ENCODE measurements at places on chromosomes 2 and 18. TPM values are rescaled to one million over a fixed set of nuclear protein-coding genes. Genes with fewer than 3 reads are reported as not detected.

FAM228B gene
- 25.1 TPM for total RNA-seq

KCNS3 gene
- total RNA-seq: not detected

TRIM43 gene
- total RNA-seq: not detected

GRCh38 chr2:120869730-120870466, 134.2 kb downstream of the GLI2 start:
- H3K27me3 ChIP-seq: peaks cover 33% of the 10 kb centered on the region
- no peak overlapping the region for H3K4me3 ChIP-seq
- peaks cover 11% of the 10 kb centered on the region for H3K4me1 ChIP-seq
- H3K27ac ChIP-seq: no peak overlapping the region
- no peaks in the 10 kb centered on the region for H3K36me3 ChIP-seq
- no peak for DNase-seq

C1GALT1C1L gene
- 0.33 TPM for total RNA-seq

- H3K27me3 ChIP-seq: no peaks in the 10 kb centered on the region
- H3K4me3 ChIP-seq: no peak overlapping the region
- DNase-seq: no peak
- no peak overlapping the region for H3K27ac ChIP-seq
These were observed 96.3 kb upstream of the TANK start for GRCh38 chr2:161063946-161064306.

RGPD3 gene
- total RNA-seq: 0.16 TPM

DNA sequence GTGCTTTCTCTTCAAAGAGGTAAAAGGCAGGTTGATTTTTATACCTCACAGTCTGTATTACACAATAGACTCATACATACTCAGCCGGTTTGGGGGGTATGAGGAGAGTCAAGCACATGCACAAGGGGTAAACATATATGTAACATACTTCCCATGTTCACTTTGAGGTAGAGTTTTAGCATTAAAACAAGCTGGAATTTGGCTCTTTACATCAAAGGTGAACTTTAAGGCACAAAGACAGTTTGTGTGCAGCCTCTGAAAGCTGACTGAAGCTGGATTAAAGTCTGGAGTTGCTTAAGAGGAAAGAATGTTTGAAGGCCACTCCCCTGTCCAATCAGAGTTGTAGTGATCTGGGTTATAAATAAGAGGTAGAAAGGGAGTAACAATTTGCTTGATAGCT, 282.0 kb downstream of the DPP10 start:
- no peak overlapping the region for H3K27ac ChIP-seq
- H3K27me3 ChIP-seq: no peaks in the 10 kb centered on the region
- no peaks in the 10 kb centered on the region for H3K4me1 ChIP-seq
- no peaks in the 10 kb centered on the region for H3K36me3 ChIP-seq
- H3K4me3 ChIP-seq: no peak overlapping the region

GRCh38 chr2:223122781-223123180, 70.8 kb downstream of the KCNE4 start:
- H3K4me1 ChIP-seq: no peaks in the 10 kb centered on the region
- no peak for DNase-seq
- no peaks in the 10 kb centered on the region for H3K36me3 ChIP-seq

DNA sequence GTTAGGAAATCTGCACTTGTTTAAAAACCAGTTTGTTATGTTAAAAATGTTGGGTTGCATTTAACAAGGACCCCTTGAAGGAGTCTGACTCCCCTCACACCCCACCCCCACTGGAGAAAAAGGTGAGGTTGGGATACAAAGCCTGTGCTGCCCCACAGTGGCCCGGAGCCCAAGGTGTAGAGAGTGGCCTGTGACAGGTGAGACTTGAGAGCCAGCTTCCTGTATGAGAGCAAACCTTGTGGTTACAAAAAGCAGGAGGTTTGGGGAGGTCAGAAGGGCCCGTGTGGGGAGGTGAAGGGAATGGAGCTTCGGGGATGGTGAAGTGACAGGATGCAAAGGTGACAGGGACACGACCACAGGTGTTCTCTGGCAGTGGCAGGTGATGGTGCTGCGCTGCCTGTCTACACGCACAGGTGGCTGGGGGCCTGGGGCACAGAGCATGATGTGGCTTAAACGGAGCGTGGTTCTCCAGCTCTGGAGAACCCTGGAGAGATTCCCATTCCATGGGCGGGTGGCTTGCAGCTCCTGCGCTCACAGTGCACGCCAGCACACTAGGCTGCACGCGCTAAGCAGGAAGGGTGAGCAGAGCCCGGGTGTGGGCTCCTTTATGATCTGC, 29.0 kb downstream of the IMPA2 start:
- H3K4me3 ChIP-seq: no peak overlapping the region
- DNase-seq: no peak
- H3K27me3 ChIP-seq: no peaks in the 10 kb centered on the region
- H3K36me3 ChIP-seq: no peaks in the 10 kb centered on the region

DNA sequence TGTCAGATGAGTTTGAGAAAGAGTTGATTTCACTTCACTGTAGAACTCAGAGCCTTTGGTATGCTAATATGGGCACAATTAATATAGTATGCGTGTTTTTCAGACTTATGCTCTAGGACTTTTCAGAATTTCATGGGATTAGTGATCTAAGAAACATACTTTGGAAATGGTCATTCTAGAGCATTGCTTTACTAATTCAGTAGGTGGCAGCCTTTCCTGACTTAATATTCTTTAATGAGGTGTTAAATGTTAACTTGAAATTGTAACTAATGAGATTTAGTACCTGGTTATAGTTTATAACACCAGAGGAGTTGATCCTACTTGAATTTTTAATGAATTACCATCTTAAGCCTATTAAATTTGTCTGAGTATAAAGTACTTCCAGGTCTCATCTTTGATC, 28.4 kb downstream of the ACTR2 start:
- H3K4me3 ChIP-seq: no peak overlapping the region
- no peaks in the 10 kb centered on the region for H3K27me3 ChIP-seq
- H3K27ac ChIP-seq: no peak overlapping the region
- peaks cover 29% of the 10 kb centered on the region for H3K4me1 ChIP-seq
- no peak for DNase-seq
- peaks cover 7% of the 10 kb centered on the region for H3K36me3 ChIP-seq
